ENCODE measurements at places on chromosomes 6 and 20.

GRCh38 chr6:168093071-168093505 is 14.1 kb upstream of the FRMD1 start:
- DNase-seq = no peak

- DNase-seq = no peak
These were observed 88.8 kb downstream of the CD24 start for GRCh38 chr6:106885679-106886078.

DNA sequence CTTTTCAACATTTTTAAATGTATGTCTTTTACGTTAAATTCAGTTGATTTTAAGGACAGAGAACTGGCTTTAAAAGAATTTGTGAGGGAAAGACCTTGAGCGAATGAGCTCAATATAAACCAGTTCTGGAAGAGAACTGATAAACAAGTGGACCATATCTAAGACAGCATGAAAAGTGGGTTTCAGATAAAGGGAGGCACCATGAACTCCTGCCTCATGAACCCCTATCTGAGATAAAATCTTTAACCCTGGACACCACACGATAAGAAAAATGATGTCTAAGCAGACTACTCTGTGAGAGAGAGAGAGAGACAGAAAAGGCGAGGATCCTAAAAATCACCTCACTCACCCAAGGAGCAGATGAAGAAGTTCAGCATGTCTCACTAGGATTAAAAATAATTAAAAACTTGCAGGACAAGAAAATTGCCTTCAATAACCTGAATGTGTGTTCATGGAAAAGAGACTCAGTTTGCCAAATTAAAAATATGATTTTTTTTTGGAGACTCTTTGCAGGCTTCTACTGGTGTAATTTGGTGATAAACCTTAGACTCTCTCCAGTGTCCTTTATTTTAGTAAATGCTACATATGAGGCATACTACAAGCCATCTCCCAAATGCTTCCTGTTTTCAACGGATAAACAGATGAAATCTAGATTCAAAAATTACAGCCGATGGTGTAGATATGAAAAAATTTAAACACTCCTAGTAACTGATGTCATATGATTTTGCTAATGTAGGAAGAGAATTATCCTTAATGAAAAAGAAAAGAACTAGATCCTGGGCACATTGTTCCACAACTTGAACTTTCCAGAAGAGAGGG is 299.5 kb downstream of the ADGB start:
- no peak for DNase-seq

GRCh38 chr6:41626917-41627316 is 11.4 kb upstream of the MDFI start:
- no peak for DNase-seq

GRCh38 chr6:235763-236360 is 56.4 kb upstream of the DUSP22 start:
- no peak for DNase-seq

DNA sequence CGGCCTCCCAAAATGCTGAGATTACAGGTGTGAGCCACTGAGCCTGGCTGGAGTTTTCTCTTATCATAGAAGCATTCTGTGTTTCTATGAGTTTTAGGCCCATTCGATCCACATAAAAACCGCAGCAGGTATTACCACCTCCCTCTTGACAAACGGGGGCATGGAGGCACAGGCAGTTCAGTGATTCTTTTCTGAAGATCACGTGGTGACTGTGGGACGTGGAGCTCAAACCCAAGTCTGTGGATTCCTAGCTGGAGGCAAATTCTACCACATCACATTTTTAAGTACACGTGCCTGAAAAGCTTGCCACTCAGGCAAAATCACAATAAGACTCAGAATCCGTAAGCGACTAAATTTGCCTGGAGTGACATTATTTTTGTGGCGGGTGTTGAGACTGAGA is 191.3 kb downstream of the GMPR start:
- DNase-seq = no peak

- DNase-seq = no peak
These were observed 58.0 kb downstream of the DOP1A start for GRCh38 chr6:83125425-83125824.

- DNase-seq = peak; percentile 33
These were observed 151.7 kb downstream of the DST start for GRCh38 chr6:56490993-56491392.

GRCh38 chr6:141303907-141304306 is 828.8 kb upstream of the GJE1 start:
- DNase-seq = no peak

DNA sequence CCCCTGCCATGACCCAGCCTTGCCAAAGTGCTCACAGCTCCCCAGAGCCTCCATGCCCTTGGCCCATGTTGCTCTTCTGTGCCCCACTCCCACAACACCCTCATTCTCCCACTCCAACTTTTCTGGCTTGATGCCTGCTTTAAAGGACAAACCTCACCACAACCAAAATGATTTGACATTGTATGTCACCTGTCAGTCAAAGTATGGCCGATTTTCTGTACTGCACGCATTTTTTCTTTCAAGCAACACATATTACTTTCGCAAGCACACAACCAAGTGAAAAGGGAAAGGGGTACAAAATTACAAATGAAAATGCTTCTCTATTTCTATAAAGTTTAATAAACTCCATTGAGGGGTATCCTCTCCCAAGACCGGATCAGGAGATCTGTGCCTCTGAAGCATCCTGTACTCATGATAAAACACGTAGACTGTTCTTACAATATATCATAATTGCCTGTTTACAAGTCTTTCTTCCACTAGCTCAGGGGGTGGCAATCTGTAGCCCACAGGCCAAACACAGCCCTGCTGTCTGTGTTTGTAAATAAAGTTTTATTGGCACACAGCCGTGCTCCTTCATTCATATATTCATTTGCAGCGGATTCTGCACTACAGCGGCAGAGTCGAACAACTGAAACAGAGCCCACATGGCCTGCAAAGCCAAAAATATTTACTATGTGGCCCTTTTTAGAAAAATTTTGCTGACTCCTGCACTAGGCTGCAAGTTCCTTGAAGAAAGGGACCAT is 32.5 kb downstream of the SLC22A23 start:
- DNase-seq = no peak

DNA sequence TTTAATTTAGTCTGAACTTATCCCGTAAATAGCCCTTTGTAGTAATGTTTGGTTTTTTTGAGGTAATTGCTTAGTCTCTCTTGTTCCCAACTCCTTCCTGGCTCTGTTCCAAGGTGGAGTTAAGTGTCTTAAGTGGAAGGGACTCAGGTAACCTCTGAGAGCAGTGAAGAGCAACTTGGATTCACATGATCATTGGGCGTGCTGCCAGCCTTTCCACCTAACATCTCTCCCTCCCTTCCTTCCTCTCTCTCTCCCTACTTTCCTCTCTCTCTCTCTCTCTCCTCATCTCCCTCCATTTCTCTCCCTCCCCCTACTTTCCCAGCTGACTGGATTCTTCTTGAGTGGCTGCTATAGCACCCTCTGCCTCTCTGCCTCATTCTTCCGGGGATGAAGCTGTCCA is 232.9 kb upstream of the SASH1 start:
- DNase-seq = no peak

- no peak for DNase-seq
These were observed 3.2 kb upstream of the CTCFL start for GRCh38 chr20:57528148-57528547.

GRCh38 chr6:160461641-160462040 is 113.5 kb downstream of the SLC22A3 start:
- DNase-seq = no peak

GRCh38 chr6:107032051-107032450 is 4.1 kb downstream of the MTRES1 start:
- DNase-seq = no peak

GRCh38 chr6:22227824-22228610 is 68.8 kb downstream of the PRL start:
- DNase-seq = no peak

- DNase-seq = no peak
These were observed 90.4 kb downstream of the KIF6 start for GRCh38 chr6:39634646-39635341.

GRCh38 chr6:122567034-122567433 is 43.2 kb upstream of the PKIB start:
- no peak for DNase-seq

DNA sequence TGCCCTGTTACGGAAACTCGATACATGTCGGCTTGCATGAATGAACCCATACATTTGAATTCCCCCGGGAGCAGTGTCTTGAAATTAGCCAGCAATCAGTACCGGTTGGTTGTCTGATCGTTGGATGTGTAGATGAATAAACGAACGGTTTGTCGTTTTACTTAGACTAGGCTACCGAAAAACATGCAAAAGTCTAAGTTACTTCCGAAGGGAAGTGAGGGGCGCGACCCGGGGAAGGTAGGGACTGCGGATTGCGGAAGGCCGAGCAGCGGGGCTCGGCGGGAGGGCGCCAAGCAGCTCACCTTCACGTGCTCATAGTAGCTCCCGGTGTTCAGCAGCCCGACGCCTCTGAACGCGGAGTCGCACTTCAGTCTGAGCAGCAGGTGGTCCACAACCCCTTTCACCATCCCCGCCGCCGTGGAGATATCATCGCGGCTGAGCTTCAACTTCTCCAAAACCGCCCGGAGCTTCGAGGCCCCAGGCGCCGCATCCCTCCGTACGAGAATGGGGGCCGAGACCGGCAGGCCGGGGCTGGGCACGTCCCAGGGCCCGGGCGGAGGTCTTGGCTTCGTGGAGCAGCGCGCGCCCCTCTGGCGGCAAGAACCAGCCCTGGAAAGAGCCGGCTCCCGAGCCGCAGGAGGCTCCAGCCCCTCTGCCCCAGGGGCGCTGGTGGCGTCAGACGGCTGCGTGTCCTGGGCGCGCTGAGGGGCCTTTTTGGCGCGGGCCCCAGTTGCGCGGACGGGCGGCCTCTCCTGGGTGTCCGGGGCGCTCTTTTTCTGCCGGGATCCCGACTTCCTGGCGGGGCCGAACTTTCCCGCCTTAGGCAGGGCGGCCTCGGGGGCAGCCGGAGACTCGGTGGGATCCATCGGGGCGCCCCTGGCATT is 632 bp downstream of the CGAS start:
- DNase-seq = peak; percentile 18

DNA sequence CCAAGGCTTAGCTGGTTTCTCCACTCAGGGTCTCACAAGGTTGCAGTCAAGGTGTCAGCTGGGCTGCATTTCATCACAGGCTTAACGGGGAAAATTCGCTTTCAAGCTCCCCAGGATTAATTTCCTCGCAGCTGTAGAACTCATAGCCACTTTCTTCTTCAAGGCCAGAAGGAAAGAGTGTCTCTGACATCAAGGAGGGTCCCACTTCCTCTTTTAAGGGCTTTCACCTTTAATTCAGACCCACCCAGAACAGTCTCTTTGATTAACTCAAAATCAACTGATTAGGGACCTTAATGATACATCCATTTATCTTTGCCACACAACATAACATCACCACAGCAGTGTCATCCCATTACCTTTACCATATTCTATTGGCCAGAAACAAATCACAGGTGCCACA is 183.3 kb upstream of the ARID1B start:
- DNase-seq = no peak

DNA sequence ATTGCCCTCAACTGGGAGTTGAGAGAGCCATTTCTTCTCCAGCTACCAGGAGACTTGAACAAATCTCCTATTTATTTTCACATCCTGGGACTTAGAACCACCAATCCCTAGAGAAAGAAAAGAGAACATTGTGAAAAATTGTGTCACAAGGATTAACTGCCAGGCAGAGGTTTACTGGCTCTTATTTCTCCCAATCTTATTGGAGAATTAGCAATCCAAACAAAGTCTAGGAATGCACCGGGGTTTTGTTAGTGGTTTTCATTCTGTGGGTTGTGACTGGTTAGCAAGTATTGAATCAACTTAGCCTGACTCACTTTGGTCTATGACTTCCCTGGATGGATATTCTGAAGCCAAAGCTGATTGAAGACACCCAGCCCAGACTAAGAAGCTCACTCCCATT is 21.2 kb upstream of the ENPP5 start:
- DNase-seq = peak; percentile 65

DNA sequence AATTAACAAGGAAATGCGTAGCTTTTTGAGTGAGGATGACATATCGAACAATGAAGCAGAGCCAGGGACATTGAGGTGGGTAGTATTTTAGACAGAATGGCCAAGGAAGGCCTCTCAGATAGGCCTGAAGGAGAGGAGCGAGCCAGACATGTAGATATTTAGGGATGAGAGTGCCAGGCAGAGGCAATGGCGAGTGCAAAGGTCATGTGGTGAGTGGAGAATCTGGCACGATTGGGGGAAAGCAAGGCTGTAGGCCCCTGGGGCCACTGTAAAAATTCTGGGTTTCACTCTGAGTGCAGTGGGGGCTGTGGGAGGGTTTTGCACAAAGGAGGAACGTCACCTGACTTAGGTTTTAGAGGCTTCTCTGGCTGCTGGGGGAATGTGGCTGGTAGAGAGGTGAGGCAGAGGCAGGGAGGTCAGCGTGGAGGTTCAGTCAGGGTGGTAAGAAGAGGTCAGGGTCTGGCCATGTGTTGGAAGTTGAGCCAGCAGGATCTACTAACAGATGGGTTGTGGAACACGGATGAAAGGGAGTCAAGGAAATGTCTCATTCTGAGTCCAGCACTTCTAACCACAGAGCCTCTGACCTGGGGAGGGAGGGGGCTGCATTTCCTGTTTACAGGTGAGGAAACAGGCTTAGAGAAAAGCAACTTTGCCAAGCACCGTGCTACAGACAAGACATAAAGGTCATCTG is 11.3 kb downstream of the SIRPA start:
- DNase-seq = no peak

GRCh38 chr6:164396071-164397047 is 913.0 kb downstream of the C6orf118 start:
- no peak for DNase-seq

DNA sequence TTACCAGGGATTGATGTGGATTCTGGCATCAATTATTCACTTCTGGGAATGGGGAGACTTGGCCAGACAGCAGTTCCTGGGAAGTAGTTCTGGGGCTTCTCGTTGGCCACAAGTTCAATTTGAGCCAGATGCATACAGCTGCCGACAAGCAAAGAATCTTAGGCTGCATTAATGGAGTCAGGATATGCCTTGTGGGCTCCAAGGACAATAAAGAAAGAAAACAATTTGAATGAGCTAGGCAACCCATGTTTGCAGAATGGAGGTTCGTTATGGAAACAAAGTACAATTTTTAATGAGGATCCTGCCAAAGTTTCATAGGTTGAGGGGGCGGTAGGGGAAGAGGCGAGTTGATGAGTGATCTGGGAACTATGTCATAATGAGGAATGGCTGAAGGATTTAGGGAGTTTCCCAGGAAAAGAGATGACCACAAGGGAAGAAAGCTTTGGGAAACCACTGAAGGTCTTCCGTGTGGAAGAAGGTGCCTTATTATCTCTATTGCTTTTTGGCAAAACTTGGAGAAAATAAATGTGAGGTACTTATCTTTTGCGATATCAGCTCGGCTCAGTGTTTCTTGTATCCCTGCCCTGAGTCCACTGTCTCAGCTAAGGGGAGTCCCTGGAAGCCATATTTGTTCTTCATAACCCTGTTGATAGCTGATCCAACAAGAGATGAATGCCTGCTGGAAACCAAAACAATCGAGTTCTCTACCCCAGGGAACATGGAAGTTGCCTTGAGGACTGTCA is 181.0 kb upstream of the ZNF217 start:
- DNase-seq = peak; percentile 84

Measured in fibroblast of skin of left quadriceps (primary cell).